Large intestine (tissue), 12 donors: ENCODE measurements at places on chromosomes 6 and 20.

- no peak for DNase-seq
Observed at GRCh38 chr6:89526563-89526869, 93.6 kb downstream of the ANKRD6 start.

GRCh38 chr20:40442181-40442963 lies 246.7 kb downstream of the MAFB start:
- DNase-seq: peak; percentile 17

GRCh38 chr6:7541175-7542064 lies at the start of gene DSP:
TSS of gene DSP (plus strand) at chr6:7541671. CDS start at chr6:7541916, 245 bp downstream.
- DNase-seq: peak; percentile 85

DNA sequence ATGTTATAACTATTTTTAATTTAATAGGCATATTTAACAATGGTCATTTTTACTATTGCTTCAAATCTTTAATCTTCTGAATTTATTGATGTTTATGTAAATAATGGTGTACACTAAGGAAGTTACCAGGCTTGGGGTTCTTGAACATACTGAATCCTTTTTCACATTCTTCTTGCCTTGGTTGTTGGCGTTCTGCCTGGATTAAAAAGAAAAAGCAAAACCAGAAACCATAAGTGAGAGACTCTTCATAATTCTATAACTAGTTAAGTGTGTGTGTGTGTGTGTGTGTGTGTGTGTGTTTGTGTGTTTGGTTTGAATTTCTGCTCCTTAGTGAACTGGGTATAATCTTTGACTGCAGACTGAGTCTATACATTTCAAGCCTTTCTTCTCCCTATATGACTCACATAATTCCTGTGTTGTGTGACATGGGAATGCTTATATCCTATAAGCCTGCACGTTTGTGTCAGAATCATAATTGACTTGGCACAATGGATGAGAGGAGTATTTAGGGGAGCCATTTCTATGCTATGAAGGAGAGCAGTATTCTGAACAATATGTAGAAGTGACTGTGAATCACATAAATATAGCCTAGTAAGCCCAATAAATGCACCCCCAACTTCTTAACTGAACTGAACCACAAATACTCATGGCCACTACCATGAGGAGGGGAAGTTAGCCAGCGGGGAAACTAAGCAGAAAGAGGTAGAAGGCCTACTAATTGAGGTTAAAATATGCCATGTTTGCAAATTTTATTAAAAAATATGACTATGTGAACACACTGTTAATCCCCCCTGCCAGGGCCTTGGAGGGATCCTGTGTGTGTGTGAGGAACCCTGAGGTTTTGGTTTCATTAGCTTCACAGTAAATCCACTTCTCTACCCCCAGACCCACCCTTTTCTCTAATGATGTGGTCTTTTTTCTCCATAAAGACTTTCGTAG lies 425.5 kb downstream of the BCKDHB start:
- no peak for DNase-seq

GRCh38 chr20:33351696-33352095 lies 49.6 kb downstream of the CDK5RAP1 start:
- no peak for DNase-seq

GRCh38 chr20:56943946-56944945 lies 315.1 kb downstream of the TFAP2C start:
- no peak for DNase-seq

GRCh38 chr20:53321596-53321995 lies 272.0 kb downstream of the ZNF217 start:
- no peak for DNase-seq

DNA sequence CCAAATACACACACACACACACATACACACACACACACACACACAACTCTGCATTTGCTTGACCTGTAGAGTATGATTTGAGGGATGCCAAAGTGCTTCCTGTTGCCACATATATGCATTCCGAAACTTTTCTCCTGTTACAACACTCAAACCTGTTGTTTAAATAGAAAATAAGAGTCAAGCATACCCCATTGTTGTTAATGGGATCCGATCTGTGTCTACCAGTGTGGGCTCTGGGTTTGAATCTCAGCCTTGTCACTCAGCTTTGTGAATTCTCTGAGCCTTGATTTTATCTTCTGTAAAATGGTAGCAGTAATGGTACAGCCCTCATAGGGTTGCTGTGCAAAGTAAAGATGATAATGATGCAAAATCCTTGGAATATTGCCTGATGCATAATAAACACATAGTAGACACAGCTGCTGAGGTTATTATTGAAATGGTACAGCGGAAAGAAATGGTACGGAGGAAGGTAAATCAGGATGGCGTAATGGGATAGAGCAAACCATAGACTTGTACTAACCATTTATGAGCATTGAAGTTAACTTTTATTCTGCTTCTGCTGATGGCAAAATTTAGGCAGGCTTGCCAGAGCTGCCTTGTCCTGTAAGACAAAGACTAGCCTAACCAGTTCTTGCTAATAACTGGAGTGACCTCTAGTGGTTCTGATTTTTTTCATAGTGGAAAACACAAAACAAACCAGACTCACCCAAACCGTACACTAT lies 113.5 kb upstream of the PHACTR1 start:
- peak; percentile 60 for DNase-seq

DNA sequence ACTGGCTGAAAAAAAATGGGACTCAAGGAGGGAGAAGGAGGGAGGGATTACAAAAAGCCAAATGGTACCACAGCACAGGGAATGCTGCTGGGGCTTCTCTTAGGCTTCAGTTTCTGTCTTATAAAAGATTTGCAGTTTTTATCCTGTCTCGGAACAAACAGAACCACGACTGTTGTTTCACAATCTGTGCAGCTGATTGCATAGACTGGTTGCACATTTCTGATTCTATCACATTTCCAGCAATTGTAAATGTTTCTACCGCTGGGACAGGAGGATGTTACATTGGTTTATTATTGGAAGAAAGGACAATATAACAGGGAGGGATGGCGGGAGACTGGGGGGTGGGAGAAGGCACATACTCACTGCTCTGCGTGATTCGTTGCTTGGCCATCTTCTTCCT lies 73.5 kb upstream of the ARID1B start:
- DNase-seq: no peak

GRCh38 chr6:125738276-125738675 lies 11.2 kb upstream of the HEY2 start:
- no peak for DNase-seq

GRCh38 chr20:37218441-37218840 lies 39.1 kb upstream of the MROH8 start:
- no peak for DNase-seq

DNA sequence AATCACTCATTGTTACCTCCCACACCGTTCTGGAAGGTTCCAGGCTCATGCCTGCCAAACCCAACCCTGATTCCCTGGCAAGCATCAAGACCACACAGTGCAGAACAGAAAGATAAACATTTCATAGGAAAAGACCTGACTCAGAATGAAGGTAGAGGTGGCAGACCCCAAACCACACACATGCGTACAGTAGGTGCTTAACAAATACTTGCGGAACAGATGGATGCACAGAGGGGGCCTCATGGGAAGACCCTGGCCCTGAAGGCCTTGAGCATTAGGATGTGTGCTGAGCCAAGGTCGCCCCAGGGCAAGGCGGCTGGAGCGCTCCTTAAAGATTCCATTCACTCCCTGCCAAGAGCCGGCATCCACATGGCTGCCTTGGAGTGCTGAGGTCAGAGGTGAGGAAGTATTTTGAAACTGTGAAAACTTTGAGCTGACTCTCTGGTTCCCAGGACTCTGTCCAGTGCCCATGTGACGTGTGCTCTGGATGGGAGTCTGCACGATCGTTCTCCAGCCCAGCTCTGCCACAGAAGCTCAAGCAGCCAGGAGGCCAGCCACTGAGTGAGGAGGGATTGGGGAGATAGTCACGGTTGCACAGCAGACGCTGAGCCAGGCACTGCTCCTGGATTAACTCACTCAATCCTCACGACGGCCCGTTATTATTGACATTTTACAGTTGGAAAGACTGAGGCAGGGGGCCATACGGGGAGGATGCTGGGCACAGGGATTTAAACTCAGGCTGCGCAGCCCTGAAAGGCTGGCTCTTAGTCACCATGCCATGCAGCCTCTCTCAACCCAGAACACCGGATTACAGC lies 65.5 kb upstream of the AFDN start:
- peak; percentile 67 for DNase-seq

DNA sequence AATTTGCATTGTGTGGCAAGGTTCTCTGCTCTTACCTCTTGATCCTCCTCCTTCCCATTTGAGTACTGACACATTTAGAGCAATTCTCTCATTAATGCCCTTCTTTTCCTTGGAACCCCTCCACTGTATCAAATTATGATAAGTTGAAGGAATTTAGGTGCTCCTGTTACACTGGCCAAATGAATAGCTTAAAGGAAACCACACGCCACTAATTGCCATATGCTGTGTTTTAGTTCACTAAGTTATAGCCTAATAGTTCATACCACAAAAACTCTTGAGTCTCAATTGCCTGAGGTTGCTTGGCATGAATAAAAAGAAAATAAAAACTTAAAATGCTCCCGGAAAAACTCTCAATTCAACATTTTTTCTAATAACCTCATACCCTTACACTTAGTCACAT lies 1239.3 kb downstream of the EPHA7 start:
- no peak for DNase-seq

DNA sequence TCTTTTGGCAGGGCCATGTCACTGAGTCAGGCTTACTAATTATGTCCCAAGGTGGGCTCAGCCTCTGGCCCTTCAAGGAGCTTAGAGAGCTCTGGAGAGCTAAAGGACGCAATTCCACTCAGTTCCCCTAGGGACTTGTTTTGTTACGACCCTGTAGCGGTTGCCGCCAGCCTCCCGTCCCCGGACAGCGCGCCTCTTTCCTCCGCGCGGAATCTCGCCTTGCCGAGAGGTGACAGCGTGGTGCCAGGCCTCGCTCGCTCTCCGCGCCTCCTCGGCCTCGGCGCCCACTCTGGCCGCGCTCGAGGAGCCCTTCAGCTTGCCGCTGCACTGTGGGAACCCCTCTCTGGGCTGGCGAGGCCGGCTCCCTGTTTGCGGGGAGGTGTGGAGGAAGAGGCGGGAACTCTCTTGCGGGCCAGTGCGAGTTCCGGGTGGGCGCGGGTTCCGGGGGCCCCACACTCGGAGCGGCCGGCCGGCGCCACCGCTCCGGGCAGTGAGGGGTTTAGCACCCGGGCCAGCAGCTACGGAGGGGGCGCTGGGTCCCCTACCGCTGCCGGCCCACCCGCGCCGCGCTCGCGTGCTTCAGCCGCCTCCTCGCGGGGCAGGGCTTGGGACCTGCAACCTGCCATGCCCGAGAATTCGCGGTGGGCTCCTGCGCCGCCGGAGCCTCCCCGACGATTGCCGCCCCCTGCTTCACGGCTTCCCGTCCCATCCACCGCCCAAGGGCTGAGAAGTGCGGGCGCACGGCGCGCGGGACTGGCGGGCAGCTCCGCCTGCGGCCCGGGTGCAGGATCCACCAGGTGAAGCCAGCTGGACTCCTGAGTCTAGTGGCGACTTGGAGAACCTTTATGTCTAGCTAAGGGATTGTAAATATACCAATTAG lies 9.9 kb upstream of the ZNF311 start:
- DNase-seq: no peak

- no peak for DNase-seq
Observed at GRCh38 chr6:8736156-8736895, 301.0 kb upstream of the SLC35B3 start.

DNA sequence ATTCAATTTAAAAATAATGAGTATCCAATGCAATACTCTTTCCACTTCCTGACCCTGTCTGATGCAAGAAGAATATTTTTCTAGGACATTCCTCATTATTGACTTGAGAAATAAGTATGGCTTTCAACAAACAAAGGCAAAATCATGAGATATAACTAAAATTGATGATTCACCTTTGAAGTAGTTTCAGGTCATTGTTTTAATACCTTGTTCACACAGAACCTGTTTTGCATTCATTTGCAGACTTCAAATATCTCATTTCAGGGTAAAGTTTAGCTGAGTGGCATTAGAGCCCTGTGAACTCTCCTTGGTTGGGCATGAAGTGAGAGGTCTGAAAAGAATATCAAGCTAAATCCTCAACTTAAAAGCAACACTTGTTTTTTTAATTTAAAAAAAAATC lies 309.2 kb downstream of the NRN1 start:
- no peak for DNase-seq

- DNase-seq: no peak
Observed at GRCh38 chr20:41386502-41387427, 20.1 kb upstream of the EMILIN3 start.

DNA sequence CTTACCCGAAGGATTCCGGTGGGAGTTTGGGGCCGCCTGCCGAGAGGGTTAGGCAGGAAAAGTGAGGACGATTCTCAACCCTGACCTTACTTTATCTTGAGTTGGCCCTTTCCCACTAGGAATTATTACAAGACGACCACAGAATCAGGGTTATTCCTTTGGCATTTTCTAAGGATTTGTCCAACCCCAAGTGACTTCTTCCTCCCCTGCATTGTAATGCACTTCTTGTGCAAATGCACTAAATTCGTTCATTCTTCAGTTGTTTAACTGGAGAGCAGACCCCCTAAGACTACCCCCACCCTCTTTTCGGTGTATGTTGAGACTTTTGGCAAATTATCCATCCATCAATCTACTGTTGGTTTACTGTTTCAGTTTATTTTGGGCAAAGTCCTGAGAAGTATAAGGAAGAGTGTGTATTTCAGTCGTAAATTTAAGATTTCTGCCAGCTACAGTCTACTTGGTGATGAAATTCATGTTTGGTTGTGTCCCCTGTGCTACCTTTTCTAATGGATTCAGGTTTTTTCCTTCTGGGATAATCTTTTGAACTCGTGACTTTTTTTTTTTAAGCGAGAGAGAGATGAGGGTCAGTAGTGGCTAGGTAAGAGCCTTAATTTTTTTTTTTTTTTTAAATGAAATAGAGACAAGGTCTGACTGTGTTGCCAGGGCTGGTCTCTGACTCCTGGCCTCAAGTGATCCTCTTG lies 611 bp upstream of the TMEM217 start:
- DNase-seq: no peak

- DNase-seq: no peak
Observed at GRCh38 chr6:110285306-110286060, 72.7 kb downstream of the METTL24 start.

DNA sequence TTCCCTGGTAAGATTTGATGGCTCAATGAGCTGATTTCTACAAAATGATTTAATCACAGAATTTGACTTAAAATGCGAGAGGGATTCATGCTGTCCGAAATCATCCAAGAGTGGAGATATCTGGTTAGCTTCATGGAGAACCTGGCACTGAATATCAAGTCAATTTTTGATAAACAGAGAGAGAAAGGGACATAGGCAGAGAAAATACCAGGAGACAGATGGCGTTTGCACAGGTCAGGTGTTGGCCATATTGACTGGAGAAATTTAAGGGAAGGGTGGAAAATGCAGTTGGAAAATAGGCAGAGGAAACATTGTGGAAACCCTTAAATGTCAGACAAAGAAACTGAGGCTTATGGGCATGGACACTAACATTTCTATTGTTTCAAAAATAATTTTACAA lies 47.0 kb downstream of the BCAS1 start:
- no peak for DNase-seq

- no peak for DNase-seq
Observed at GRCh38 chr20:24657196-24657595, 187.8 kb downstream of the SYNDIG1 start.

- no peak for DNase-seq
Observed at GRCh38 chr6:25042536-25042935, 106.8 kb upstream of the RIPOR2 start.

DNA sequence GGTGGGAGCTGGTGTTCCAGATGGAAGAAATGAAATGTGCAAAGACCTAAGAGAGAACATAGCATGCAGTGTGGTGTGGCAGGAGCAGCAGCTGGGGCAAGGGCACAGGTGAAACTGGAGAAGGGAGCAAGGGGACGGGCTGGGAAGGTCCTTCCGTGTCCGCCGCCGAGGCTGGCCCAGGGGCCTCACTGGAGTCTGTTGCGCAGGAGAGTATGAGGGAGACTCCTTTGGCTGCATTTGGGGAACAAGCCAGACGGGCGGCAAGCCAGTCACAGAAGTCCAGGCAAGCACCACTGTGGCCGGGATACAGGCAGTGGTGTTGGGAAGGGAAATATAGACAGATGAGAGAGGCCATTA lies 77.7 kb downstream of the GJA10 start:
- no peak for DNase-seq
